Thoracic aorta (tissue), 2 donors: ENCODE measurements at places on chromosomes 1 and 21. TPM values are rescaled to one million over a fixed set of nuclear protein-coding genes. Genes with fewer than 3 reads are reported as not detected.

- no peak for DNase-seq
Observed at GRCh38 chr1:92366040-92366395, 67.2 kb downstream of the RPAP2 start.

FALEC gene
- not detected for total RNA-seq

CHIA gene
- total RNA-seq = not detected

LAX1 gene
- total RNA-seq = 0.99 TPM

RIT1 gene
- 27.1 TPM for total RNA-seq

GRCh38 chr21:35559128-35559828, 501.0 kb downstream of the SETD4 start:
- DNase-seq = no peak

GRCh38 chr1:115595279-115596079, 46.3 kb upstream of the VANGL1 start:
- DNase-seq = peak; percentile 60

- no peak for DNase-seq
Observed at GRCh38 chr1:188194916-188195315, 1366.2 kb downstream of the PLA2G4A start.

DNA sequence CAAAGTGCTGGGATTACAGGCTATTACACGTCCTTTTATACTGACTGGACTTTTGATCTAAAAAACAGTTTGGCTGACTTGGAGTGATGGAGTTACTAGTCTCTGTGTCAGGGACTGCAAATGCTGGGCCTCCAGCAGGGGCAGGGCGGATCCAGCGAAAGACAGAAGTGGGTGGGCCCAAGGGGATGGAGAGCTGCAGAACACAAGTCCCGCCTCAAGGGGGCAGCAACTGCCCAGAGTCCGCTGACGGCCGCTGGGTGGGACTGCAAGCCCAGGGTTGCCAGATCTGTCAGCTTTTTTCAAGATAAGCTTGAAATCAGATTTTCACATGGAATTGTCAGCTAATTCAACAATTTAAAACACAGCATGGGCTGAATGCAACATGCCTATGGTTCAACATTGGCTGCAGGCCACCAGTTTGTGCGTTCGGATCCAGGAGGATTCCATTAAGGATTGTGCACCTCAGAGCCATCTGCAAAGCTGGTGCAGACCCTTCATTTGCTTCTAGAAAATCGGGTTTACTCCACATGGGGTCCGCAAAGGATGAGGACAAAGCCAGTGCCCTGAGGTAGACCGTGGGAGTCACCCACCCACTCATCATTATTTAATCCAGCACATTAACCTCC, 10.7 kb downstream of the STMN1 start:
- DNase-seq = peak; percentile 65

GRCh38 chr1:169872906-169873305, 20.8 kb downstream of the SCYL3 start:
- no peak for DNase-seq

GRCh38 chr1:198676253-198676652, 37.4 kb downstream of the PTPRC start:
- no peak for DNase-seq

SLC9C2 gene
- not detected for total RNA-seq

- no peak for DNase-seq
Observed at GRCh38 chr1:8889925-8890785, 11.7 kb upstream of the ENO1 start.

- DNase-seq = no peak
Observed at GRCh38 chr21:38675182-38675824, 130.4 kb upstream of the ETS2 start.

MROH9 gene
- total RNA-seq = not detected

DNA sequence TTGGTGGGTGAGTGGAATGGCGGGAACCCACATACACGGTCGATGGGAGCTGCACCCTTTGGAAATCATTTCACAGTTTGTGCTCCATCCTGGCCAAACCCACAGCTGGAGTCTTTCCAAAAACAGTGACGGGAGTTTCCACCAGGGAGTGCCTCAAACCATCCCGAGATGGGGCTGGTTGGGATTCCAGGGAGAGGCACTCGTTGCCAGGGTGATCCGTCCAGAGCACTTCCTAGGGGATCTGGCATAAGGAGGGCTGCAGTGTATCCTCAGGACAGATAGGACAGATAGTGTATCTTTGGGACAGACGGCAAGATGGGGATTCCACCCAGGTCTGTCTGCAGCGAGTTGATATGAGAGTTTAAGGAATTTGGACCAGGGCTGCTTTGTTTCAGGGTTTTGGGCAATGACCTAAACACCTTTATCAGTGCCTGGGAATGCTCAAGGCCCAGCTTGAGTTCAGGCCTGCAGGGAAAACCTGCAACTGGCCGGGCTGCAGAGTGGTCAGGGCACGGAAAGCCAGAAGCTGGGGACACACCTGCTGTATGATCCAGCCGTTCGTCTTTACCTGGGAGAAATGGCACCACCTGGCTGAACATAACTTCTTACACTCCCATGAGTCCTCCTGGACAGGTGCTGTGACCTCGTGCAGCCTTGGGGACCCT, 3.4 kb upstream of the POFUT2 start:
- no peak for DNase-seq

DNA sequence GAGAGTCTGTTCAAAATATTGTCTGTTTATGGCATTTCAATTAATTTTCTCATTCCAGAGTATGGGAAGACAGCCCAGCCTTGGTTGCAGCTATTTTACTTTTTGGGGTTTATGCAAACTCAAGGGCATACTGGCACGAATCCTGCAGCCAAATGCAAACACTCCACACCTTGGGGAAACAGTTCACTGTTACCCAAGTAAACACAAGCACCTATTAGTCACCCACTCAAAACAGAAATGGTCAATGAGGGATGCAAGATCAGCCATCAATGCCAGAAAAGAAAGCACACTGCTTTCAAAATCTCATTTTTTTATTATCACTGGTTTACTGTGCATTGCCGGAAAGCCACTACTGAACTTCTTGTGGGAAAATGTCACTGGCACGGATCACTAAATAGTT, 170.6 kb downstream of the RUNX1 start:
- no peak for DNase-seq

DNA sequence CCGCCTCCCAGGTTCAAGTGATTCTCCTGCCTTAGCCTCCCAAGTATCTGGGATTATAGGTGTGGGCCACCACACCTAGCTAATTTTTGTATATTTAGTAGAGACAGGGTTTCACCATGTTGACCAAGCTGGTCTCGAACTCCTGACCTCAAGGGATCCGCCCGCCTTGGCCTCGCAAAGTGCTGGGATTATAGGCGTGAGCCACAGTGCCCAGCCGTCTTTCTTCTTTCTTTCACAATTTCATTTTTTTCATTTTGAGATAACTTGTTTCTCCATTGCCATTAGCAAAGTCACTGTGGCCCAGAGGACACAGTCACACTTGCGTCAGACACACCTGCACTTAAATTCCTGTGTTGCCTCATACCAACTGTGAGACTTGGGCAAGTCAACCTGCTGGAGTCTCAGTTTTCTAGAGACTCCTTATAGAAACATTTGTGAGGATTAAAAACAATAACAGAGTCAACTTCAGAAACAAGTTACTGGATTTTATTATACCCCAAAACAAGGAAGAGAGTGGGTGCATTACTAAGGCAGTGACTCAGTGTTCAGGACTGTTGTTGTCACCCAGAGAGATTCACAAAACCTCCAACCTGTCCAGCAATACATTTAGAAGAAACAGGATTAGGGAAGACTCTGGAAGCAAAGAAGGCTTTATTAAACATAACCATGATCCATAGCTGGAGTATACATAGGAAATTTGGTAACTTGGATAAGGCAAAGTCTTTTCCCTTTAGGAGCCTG, 2.6 kb downstream of the TEDDM1 start:
- DNase-seq = no peak

NBPF20 gene
- 6.0 TPM for total RNA-seq

DNA sequence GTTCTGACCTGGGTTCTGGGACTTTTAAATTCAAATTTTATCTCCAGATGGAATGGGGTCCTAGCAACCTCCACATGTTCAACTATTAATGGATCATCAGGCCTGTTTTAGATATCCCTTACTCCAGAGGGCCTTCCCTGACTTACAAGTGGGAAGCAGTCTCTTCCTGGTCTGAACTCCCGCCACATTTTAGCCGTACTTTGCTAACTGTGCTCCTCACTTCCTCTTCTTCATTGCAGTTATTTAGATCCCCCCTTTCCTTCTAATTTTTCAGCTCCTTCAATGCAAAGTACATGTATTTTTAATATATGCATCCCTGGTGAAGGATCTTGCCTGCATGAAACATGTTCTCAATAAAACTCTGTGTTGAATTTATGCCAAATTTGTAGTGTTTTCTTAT, 3.7 kb downstream of the CD1A start:
- DNase-seq = no peak

DNA sequence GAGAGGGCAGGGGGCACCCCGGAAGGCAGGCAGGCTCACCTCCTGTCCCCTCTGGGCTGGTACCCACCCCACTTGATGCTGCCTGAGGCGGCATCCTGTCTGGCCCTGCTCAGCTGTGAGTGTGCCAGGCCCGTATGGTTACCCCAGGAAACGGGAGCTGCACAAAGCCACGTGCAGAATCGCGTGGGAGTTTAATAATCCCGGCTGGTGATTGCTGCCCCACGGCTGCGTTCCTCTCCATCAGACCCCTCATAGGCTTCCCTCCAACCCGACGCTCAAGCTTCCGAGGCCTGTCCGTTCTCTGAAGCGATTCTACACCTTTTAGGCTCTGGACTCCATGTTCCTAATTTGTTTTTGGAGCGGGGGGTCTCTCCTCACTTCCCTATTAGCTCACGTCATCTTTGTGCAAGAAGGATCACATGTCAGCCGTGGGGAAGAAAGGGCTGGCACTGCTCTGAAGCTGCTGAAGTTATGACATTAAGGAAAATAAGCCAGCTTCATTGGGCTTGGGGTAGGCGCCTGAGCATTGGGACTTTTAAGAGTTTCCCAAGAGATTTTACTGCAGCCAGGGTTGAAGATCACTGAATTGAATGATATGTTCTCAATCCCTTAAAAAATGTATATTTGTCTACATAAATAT, 1.1 kb upstream of the B3GALT5 start:
- DNase-seq = no peak

DNA sequence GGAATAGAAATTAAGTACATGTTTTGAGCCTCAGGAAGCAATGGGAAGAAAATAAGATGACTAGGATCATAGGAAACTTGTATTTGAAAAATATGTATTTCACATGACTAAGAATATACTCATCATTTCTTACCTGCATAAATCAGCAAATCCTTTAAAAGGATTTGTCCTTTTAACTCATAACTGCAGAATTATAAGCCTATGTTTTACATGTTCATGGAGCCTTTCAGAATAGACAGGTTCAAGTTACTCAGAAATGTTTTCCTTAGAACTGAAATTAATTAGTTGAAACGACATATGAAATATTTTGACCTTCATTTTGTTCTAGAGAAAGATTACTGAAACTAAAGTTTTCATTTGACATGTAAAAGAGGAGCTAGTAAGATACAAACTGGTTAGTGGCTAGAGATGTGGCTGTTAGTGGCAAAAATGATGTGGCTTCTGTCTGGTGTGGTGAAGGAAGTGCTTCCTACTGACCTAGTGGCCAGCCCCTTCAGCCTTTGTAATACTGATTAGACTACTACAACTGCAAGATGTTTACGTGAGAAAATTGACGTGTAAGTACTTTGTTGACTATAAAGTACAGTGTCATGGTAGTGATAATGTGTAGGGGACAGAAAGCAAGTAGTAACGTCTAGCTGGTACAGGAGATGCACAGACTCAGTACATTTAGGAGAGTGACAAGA, 54.7 kb downstream of the PACC1 start:
- DNase-seq = no peak

GRCh38 chr1:199474738-199475137, 552.8 kb upstream of the NR5A2 start:
- DNase-seq = no peak

CD244 gene
- 2.2 TPM for total RNA-seq

GRCh38 chr1:232620356-232620969, 9.5 kb downstream of the SIPA1L2 start:
- DNase-seq = no peak

- DNase-seq = no peak
Observed at GRCh38 chr1:4655674-4656532, 1.5 kb downstream of the AJAP1 start.

RPTN gene
- not detected for total RNA-seq

- DNase-seq = no peak
Observed at GRCh38 chr1:179175011-179175841, 54.3 kb downstream of the ABL2 start.

BATF3 gene
- 26.6 TPM for total RNA-seq

- no peak for DNase-seq
Observed at GRCh38 chr1:14668538-14668937, 70.1 kb downstream of the KAZN start.

GRCh38 chr1:117838911-117839310, 90.5 kb downstream of the GDAP2 start:
- DNase-seq = no peak

DNA sequence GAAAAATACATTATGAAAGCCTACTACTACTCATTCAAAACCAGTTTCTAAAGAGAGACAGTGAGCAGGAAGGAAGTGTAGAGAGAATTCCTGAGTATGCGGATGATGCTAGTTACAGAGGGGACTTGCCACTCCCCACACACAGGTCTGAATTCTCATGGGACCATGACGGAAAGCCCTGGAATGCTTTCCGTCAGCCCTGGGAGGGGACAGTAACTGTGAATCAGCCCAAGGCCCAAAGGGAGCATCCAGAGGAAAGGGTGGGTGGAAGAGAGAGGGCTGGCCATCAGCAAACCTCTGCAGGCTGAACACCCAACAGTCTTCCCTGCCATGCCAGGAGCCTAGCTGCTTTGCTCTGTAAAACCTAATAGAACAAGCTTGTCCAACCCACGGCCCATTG, 36.4 kb downstream of the RCSD1 start:
- no peak for DNase-seq

AIM2 gene
- total RNA-seq = 3.4 TPM

DNA sequence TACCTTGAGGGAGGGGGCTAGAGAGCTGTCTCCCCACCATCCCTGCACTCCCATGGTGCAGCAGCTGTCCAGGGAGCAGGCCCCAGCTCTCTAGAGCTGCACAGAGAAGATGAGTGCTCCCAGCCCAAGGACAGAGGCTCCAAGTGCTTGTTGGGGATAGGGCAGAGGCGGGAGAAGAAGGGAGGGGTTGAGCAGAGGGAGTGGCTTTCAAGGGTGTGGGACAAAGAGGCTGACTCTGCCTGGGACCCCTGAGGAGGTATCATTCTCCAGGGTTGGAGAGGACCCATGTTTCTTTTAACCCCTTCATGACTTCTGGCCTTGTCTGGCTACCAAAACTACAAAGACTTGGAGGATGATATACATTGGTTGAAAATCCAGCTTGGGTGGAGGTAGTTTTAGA, 14.6 kb downstream of the FOXD2 start:
- DNase-seq = no peak

ADGRB2 gene
- total RNA-seq = 1.5 TPM

S100A7A gene
- not detected for total RNA-seq

DNA sequence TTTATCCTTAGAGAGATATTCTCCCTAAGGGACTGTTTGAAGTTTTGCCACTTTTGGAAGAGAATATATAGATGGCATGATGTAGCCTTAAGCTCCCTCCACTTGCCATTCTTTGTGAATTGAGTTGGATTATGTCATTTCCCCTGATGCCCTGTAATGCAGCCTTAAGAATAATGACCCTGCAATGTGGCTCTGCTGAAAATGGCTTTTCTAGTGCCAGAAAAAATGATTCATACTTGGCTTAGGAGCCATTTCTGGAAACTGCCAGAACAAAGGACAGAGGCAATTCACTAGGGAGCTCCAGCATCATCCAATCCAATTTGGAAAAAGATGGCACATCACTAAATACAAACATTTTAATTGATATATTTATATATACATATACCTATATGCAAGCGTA, 265.3 kb downstream of the SPATA17 start:
- DNase-seq = no peak

- DNase-seq = no peak
Observed at GRCh38 chr1:170731566-170732251, 67.8 kb downstream of the PRRX1 start.

LCE1E gene
- not detected for total RNA-seq

GIPC2 gene
- total RNA-seq = 3.2 TPM
